HFFc6 (cell line): ENCODE measurements at places on chromosomes 5 and 9. TPM values are rescaled to one million over a fixed set of nuclear protein-coding genes. Genes with fewer than 3 reads are reported as not detected.

SAP30L gene
- 26.2 and 31.5 TPM in 2 replicates for total RNA-seq

IL5 gene
- total RNA-seq: not detected in 2 replicates

DEPDC1B gene
- total RNA-seq: 3.2 to 7.8 TPM (median 5.4 TPM) in 3 replicates

THG1L gene
- total RNA-seq: 11.9 to 14.6 TPM (median 13.3 TPM) in 3 replicates

GARIN3 gene
- total RNA-seq: not detected in 3 replicates

NRARP gene
- total RNA-seq: 0.15 to 0.31 TPM in 2 of 3 replicates, not detected in the other
